Kidney (tissue), 22 donors: ENCODE measurements at places on chromosomes 3 and 15. TPM values are rescaled to one million over a fixed set of nuclear protein-coding genes. Genes with fewer than 3 reads are reported as not detected.

DNA sequence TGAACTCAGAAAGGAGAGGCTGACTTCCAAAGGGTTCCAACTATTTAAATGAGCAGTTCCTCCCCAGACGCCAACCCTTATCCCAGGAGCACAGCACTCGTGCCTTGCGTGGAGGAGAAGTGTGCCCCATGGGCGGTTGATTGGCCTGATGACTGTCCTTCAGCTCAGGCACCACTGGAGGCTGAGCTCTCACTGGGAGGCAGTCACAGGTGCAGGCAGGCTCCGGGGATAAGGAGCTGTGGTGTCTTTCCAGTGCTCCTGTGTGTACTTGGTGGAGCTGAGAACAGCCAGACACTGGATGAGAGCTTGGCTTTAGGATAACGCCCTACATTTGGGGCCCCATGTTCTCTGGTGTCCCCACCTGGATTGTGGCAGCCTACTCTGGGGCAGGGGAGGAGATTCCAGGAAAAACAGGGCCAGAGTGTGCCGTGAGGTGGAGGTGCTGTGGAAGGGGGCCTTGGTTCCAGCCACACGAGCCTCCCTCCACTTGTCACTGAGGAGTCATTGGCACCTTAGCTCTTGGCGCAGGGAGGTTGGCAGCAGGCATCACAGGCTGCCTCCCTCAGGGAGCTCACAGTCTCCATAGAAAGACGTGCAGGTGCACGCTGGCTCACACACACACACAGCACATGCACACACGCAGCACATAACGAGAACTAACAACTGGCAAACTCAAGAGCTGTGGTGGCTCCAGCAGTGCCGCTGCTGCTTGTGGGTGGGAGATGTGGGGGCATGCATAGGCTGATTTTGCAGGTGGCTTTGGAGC, 22.7 kb upstream of the EPHB3 start:
- no peak overlapping the region for H3K27ac ChIP-seq
- DNase-seq = no peak
- H3K27me3 ChIP-seq = no peaks in the 10 kb centered on the region
- no peaks in the 10 kb centered on the region for H3K36me3 ChIP-seq

DNA sequence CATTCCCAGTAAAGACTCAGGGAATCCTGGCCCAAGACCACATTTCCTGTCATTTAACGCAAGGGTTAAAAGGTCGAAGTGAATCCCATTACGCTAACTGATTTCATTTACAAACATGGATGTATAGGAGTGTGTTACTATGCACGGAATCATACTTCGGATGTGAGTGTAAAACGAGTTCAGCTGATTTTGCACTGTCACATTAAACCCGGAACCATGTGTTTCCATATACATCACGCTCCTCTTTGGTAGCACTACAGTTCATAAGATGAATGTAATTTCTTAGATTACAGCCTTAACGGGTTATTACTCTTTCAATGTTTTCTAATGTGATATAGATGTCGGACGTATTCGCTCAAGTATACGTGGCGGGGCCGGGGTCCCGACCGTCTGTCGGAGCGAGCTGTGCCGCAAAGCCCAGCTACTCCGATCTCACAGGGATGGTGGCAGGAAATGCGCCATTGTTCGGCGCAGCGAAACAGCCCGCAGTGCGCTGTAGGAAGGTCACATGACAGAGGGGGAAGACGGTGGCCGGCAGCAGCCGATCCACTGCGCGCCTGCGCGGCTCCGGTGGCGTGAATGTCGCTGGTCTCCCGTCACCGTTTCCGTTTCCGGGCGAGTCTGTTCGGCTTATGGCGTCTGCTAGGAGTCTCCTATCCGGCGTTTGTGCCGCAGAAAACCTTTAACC, 97.3 kb downstream of the NPAP1 start:
- H3K27me3 ChIP-seq = no peaks in the 10 kb centered on the region
- H3K27ac ChIP-seq = no peak overlapping the region
- H3K36me3 ChIP-seq = no peaks in the 10 kb centered on the region
- H3K4me1 ChIP-seq = no peaks in the 10 kb centered on the region

DNA sequence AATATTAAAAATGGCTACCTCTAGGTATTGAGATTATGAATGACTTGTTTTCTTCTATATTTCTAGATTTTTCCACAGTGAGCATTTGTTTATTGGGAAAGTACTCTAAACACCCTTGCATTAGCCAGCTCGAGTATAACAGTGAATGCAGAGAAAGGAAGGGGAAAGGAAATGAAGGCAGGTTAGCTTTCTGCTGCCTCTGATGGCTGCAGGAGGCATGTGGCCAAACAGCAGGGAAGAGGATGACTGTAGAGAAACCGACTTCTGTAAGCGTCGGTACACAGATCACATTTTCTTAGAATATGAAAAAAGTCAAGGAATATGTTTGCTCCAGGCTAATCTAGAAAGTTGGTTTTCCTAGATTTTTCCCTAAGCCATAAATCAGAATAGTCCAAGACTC, 19.8 kb downstream of the GNB5 start:
- no peak overlapping the region for H3K27ac ChIP-seq
- no peaks in the 10 kb centered on the region for H3K4me1 ChIP-seq
- DNase-seq = no peak
- no peaks in the 10 kb centered on the region for H3K36me3 ChIP-seq
- no peaks in the 10 kb centered on the region for H3K27me3 ChIP-seq
- H3K4me3 ChIP-seq = no peak overlapping the region

DNA sequence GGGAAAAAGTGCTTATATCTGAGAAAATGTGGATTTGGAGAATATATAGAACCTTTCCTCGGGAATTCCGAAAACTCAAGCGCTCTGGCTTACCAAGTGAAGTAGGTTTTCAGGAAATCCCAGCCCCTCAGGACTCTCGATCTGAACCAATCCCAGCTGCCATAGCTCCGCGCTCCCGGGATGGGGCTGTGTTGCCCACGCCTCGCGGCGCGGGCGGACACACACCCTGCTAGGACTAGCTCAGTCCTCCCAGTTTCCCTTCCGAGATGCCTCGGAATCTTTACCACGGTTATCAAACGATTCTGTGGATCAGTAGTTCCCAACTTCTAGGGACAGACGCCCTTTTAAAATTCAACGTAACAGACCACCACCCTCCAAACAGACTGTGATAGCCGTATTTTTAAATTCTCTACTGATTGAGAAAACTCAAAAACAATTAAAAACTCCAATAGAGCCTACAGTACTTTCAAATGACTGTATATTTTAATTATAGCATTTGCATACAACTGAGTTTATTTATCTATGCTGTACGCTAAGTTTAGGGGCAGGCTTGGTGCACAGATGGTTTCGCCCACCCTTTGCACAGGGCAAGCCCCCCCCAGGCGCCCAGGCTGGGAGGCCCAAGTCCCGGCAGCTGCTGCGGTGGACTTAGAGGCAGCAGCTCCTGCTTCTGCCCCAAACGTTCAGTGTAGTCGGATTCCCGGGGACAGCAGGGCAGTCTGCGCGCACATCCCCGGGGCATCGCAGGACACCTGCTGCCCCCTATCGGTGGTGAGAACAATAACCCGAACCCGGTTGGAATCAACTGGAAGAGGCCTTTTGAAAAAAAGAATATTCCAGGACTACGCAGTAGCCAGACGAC, 52.3 kb downstream of the CCDC54 start:
- H3K4me3 ChIP-seq = peak overlapping the region; percentile 56
- H3K36me3 ChIP-seq = no peaks in the 10 kb centered on the region
- H3K27ac ChIP-seq = peak overlapping the region; percentile 37
- peak; percentile 87 for DNase-seq

DNA sequence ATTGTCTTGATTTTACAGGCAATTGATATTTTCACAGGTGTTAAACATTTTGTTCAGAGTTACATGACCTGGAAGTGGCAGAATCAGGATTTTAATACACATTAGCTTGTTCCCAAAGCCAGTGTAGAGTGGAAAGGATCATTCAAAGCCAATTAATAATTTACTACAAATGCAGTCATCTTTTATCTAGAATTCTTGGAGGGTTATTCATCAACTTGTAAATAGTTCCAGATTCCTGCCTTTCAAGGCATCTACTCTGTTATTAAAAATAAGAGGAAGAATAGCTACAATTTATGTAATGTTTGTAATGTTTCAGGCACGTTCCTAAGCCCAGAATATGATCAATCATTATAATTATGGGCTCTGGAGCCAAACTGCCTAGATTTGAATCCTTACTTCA, 358.5 kb downstream of the ZNF385D start:
- no peaks in the 10 kb centered on the region for H3K27me3 ChIP-seq
- H3K27ac ChIP-seq = no peak overlapping the region
- no peaks in the 10 kb centered on the region for H3K4me1 ChIP-seq
- DNase-seq = no peak

DNA sequence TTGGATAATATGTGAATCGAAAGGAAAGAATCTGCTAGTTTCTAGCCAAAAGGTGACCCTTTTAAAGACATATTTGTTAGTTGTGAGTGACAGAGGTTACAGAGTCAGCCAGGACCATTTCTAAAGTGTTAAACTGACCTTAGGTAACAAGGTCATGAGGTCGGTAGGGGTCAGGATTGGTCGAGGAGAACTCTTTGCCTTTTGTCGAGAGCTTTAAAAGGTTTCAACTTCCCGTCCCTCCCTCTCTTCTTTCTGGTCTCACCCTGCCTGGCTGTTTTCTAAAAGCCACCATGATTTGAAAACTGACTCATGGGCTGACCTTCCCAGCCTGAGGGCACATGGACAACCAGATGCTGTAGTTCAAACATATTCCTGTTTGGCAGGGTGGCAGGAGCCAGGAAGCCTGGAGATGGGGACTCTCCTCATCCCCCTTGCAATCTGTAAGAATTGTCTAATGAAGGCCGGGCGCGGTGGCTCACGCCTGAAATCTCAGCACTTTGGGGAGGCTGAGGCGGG, 25.8 kb upstream of the PRTG start:
- H3K4me1 ChIP-seq = no peaks in the 10 kb centered on the region
- DNase-seq = no peak
- H3K36me3 ChIP-seq = no peaks in the 10 kb centered on the region
- H3K27me3 ChIP-seq = no peaks in the 10 kb centered on the region

- no peak overlapping the region for H3K4me3 ChIP-seq
- no peak for DNase-seq
- H3K4me1 ChIP-seq = no peaks in the 10 kb centered on the region
- H3K27me3 ChIP-seq = no peaks in the 10 kb centered on the region
- no peaks in the 10 kb centered on the region for H3K36me3 ChIP-seq
- H3K27ac ChIP-seq = no peak overlapping the region
Measured at GRCh38 chr15:33565094-33565493, 254.3 kb downstream of the RYR3 start.

DNA sequence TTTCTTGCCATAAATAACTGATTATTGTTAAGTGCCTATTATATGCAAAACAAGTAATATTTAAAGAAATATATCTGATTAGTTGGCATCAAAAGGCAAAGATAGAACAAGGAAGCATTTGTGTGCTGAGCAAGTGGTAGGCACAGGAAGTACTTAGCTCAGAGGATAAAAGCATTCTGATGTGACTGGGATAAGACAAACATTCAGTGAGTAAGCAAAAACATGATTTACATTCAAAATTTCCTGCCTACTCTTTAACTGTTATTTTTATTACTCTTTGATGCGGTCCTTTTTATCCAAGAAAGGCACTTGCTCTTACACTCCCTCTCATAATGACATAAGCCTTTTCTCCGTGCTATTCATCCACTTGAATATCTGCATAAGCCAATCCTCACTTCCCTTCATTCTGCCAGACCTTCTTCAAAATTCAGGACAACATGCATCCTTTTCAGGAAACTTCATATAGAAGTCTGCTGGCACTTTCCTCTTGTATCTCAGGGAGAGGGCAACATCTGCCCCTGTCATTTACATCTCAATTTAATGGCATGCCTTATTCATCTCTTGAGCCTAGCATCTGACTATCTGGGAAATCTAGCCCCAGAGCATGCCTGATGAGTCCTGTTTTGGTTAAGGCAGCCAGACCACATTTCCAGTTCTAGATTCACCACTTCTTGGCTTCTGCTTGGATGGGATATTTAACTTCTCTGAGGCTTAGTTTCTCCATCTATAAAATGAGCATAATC, 478.2 kb upstream of the ROBO2 start:
- no peaks in the 10 kb centered on the region for H3K36me3 ChIP-seq
- DNase-seq = peak; percentile 14
- no peaks in the 10 kb centered on the region for H3K27me3 ChIP-seq
- no peak overlapping the region for H3K4me3 ChIP-seq
- H3K4me1 ChIP-seq = no peaks in the 10 kb centered on the region
- H3K27ac ChIP-seq = no peak overlapping the region

GRCh38 chr3:110814170-110815007, 257.2 kb upstream of the NECTIN3 start:
- H3K4me1 ChIP-seq = no peaks in the 10 kb centered on the region
- no peak overlapping the region for H3K4me3 ChIP-seq
- no peaks in the 10 kb centered on the region for H3K27me3 ChIP-seq
- no peak overlapping the region for H3K27ac ChIP-seq
- no peaks in the 10 kb centered on the region for H3K36me3 ChIP-seq

DNA sequence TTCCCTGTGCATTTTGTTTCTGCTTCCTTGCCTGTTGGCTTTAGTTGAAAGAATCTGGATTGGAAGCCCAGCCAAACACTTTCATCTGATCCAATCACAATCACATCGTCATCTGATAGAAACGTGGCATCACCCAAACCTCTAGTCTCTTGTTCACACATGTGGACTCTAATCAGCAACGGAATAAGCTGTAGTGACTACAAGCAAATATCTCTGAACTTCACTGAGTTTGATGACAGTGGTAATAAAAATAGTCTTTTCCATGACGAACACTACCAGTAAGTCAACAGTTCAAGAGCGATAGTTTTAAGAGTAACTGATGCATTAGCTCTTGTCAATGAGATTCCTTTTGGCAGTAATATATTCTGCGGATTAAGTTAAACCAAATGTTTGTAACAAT, 22.8 kb upstream of the MECOM start:
- DNase-seq = no peak
- H3K4me1 ChIP-seq = no peaks in the 10 kb centered on the region
- H3K36me3 ChIP-seq = no peaks in the 10 kb centered on the region
- H3K4me3 ChIP-seq = no peak overlapping the region

DNA sequence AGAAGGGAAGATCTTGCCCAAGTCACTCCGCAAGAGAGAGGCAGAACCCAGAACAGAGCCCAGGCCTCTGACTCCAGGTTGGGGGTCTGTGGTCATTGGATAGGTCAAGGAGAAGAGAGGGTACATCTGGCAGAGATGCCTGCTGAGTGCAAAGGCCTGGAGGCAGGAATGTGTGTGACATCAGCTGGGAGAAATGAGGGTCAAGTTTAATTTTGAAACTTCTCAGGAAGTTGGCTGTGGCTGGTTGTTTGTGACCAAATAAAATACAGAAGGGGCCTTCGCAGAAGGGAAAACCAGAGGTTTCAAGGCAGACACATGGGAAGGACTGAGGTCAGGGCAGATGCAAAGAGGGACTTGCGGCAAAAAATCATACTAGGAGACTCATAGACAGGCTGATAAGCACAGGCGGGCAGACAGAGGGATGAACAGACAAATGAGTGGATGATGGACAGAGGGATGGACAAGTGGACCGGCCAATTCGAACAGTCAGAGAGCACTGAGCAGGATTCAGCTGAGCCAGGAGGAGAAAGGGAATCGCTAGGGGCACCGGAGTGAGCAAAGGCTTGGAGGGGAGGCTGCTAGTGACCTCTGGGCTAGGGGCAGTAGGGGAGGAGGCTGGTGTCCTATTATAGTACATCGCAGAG, 28.8 kb upstream of the CACNA2D2 start:
- no peak overlapping the region for H3K27ac ChIP-seq
- no peaks in the 10 kb centered on the region for H3K4me1 ChIP-seq
- no peak overlapping the region for H3K4me3 ChIP-seq

The ALDH1A3 gene
- 5.4 TPM for polyA plus RNA-seq
